ENCODE measurements at places on chromosomes 6 and 20.

DNA sequence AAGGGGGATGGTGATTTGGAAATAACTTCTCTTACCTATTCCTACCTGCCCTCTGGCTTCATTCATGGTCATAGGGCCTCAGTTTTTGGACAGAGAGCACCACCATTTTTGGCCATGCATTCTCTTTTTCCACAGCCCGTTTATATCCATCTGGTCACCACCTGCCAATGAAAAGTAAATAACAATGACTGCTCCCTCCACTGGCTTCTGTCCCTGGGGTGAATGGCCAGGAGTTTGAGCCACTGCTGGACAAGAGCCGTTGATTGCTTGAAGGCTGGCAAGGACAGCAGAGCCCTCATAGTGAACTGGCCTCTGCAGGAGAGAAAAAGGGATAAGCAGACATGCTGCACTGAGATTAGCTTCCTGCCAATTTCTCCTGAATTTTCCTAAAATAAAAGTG lies 261.8 kb downstream of the ADGB start:
- no peak for DNase-seq

- no peak for DNase-seq
Measured at GRCh38 chr6:46704562-46704961, 16.9 kb downstream of the TDRD6 start.

DNA sequence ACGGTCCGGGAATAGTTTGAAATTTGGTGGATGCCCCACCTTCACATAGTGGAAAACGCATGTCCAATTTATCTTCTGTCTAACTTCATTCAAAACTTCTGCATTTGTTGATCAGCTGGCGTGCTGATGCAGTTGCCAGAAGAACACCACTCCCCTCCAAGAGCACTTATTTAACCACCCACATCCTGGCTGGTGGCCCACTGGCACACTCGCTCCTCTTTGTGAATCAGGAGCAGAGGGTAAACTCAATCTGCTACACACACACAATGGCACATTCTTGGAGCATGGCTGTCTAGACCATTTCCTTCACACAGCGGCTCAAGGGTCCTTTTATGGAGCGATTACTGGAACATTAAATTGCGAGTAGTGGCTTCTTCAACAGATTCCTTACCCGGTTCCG lies 55.1 kb upstream of the CEP162 start:
- no peak for DNase-seq

GRCh38 chr6:3162565-3163247 lies 5.4 kb upstream of the TUBB2A start:
- DNase-seq, result peak; percentile 82

GRCh38 chr20:7858734-7859250 lies 81.5 kb downstream of the HAO1 start:
- DNase-seq, result no peak

- DNase-seq, result no peak
Measured at GRCh38 chr6:121851056-121851455, 415.6 kb downstream of the GJA1 start.

- no peak for DNase-seq
Measured at GRCh38 chr20:8399947-8400346, 267.9 kb downstream of the PLCB1 start.

DNA sequence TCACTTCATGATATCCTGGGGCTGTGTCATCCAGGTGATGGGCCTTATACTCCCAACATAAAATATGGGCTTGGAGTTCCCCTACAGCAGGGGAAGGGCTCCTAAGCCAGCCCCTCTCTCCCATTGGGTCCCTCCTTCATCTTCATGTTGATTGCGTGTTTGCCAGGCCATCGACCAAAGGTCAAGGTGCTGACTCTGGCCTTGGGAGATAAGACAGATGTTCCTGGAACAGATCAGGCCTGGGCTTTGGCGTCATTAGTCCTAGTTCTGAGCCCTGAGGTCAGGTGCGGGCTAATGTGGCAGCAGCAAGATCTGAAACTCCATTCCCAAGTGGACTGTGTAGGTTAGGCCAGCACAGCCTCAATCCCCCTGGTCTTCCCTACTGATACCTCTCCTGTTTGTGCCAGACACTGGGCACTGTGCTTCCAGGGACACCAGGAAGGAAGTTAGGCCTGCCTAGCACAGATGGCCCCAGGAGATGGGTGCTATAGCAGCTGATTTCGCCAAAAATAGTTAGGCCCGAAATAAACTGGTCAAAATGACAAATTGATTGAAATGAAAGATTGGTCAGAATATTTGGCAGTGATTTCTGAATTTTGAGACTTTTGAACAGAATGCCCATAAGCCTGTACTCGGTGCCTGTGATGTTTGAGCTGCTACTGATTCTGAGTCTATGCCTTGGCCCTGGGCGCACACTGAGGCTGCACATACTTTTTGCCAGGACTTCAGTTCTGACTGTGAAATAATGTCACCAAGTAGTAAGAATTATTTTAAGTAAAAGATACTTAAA lies 28.8 kb downstream of the EPB41L1 start:
- DNase-seq, result no peak

DNA sequence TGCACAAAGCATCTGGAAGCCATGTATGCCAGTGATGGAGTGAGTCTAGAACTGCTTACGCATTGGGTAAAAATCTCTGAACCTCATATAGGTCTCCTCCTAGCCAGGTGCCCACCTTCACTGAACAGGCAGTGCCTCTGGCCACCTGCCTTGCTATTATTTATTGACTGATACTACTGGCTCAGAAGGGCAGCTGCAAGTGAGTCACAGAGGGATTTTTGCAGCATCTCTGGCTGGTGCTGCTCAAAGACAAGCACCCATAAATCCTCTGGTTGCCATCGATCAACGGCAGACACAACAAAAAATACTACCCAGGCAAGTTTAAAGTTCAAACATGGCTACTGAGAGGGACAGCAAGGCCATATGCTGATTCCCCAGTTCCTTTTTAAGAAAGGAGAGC lies 279.4 kb downstream of the UBE3D start:
- no peak for DNase-seq

GRCh38 chr6:34115403-34115795 lies 30.5 kb downstream of the GRM4 start:
- no peak for DNase-seq

DNA sequence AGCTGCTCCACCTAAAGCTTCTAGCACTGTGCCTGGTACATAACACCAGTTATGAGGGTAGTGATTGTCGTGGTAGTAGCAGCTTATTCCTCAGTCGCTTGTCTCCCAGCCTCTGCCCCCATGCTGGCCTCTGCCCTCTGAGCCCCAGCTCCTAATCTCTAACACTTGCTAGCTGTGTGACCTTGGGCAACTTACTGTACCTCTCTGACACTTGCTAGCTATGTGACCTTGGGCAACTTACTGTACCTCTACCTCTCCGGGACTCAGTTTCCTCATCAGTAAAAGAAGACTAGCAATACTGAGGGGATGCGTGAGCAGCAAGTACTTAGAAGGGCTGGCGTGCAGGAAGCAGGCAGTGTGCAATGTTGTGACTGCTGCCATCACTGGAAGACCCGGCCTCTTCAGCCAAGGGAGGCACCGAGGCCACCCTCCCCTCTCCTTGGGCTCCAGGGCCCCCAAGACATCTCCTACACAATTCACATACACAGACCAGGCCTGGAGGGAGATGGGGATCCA lies 9.9 kb downstream of the MDFI start:
- DNase-seq, result no peak

DNA sequence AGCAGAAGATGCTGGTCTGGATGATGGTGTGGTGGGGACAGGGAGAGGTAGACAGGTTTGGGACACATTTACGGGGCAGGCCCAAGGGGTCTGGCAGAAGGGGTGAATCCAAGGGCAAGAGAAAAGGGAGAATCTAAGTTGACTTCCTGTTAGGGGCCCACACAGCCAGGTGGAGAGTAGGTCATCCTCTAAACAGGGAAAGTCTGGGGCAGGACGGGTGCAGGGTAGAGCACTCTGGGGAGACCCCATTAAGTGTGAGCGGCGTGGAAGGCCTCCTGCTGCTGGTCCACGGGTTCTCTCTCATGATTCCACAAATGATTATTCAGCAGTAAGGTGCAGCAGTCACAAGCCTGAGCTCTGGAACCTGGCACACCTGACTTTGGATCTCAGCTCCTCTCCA lies 2.7 kb downstream of the SRXN1 start:
- no peak for DNase-seq

GRCh38 chr6:130968476-130968875 lies 94.6 kb downstream of the EPB41L2 start:
- DNase-seq, result no peak

- no peak for DNase-seq
Measured at GRCh38 chr20:62623488-62624324, 18.6 kb upstream of the SLCO4A1 start.

DNA sequence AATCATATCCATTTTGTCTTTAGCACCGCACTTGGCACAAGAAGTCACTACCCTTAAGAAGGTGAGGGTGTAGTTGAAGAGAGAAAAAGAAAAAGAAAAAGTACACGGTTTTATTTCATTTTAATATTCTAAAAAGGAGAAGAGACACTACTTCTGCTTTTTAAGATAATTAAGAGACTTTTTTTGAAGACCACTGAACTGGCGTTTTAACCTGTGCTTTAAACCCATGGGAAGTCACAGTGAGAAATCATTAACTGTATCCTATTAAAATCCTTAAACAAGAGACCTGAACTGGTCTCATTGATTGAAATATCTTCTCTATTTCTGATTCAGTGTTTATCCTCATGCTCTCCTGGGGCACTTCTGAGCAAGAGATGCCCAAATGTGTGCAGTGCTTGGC lies 243.5 kb downstream of the TMEM242 start:
- DNase-seq, result no peak

GRCh38 chr6:139754898-139755775 lies 380.7 kb upstream of the CITED2 start:
- no peak for DNase-seq

GRCh38 chr20:15332711-15333160 lies 995.3 kb upstream of the FLRT3 start:
- no peak for DNase-seq

DNA sequence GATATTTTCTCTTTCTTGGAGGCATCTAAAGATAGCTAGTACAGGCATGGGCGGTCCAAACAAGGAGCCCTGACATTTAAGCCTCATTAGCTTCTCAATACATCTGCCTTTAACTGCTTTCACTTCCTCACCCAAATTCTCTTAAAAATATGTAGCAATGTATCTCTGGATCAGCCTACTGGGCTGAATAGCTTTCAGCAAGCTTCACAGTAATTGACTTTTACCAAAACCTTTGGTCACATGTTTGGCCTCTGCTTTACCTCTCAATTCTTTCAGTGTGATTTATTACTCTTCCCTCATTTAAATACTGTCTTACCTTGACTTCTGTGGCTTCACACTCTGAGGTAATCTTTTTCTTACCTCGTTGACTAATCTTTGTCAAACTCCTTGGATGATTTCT lies 1618.1 kb downstream of the GRIK2 start:
- DNase-seq, result no peak

- DNase-seq, result no peak
Measured at GRCh38 chr6:165664559-165665383, 1.7 kb upstream of the PDE10A start.

DNA sequence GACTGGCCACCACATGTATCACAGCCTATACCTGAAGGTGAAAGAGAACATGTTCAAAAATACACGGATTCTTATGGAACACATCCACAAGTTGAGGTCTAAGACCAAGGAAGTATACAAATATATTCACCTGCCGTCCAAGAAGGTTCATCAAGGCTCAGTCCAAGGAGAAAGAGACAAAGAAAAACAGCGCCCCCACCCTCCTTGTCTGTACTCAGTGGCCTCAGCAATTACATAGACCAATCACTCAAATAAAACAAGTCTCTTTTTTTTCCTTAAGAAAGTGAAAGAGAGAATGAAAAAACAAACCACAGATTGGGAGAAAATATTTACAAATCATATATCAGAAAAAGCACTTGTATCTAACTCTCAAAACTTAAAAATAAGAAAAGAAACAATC lies 19.5 kb downstream of the CPXM1 start:
- DNase-seq, result no peak

DNA sequence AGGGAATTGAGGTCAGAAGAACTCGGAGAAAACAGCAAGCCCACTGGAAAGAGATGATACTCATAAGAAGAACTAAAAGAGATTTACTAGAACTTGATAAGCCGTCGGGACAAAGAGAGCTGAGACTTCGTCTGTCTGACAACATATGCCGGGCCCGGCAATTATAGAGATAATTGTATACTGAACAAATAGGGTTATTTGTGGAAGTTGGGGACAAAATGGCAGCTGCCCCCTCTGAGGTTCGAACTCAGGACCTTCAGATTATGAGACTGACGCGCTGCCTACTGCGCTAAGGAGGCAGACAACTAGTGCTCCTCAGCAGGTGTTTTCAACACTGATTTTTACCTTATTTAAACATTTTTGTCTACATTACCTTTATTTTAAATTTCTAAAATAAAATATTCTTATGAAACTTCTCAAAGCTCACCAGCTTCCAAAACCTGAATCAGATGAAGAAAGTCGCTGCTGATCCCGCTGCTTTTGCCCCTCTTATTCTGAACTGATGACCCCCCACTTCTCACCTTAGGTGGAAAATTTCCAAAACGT lies 29.3 kb upstream of the TRIM27 start:
- DNase-seq, result peak; percentile 42

GRCh38 chr6:1724616-1725015 lies 114.9 kb downstream of the FOXC1 start:
- DNase-seq, result no peak

- DNase-seq, result peak; percentile 36
Measured at GRCh38 chr20:62596486-62596885, 45.8 kb upstream of the SLCO4A1 start.

GRCh38 chr6:37314487-37315156 lies 39.2 kb upstream of the RNF8 start:
- peak; percentile 40 for DNase-seq

Data from NCI-H2171 (cell line).